C1 segment of cervical spinal cord (tissue), 14 donors: ENCODE measurements at places on chromosomes 6 and 20.

- DNase-seq = peak; percentile 2
These were observed 37.1 kb downstream of the EYA2 start for GRCh38 chr20:46931699-46932098.

DNA sequence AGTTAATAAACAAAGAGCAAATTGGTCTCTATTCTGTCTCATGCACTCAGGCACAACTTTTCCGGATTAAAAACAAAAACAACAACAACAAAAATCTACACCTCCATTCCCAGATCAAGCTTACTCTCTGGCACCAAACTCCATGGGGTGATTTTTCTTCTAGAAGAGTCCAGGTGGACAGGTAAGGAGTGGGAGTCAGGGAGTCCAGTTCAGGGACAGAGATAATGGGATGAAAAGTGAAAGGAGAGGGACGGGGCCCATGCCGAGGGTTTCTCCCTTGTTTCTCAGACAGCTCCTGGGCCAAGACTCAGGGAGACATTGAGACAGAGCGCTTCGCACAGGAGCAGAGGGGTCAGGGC is 437 bp upstream of the HLA-A start:
- DNase-seq = no peak

DNA sequence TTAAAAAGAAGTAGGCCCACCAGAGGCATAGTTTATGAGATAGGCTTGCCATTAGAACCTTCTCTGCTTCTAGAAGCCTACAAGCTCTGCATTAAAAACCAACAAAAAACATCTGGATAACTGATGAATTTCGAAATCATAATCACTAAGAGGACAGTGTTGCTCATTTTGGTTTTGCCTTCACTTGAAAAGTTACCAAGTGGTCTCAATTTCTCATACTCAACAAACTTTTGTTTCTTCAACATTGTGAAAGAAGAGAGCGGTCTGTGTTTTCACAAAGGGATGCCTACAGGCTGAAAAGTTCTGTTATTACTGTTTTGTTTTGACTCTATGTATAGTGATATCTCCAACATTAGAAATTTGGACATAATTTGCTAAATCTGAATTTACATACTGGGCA is 98.9 kb downstream of the PDSS2 start:
- DNase-seq = no peak

- DNase-seq = no peak
These were observed 57.0 kb downstream of the NOX3 start for GRCh38 chr6:155398701-155399061.

GRCh38 chr6:91020744-91021143 is 433.9 kb upstream of the MAP3K7 start:
- DNase-seq = no peak

DNA sequence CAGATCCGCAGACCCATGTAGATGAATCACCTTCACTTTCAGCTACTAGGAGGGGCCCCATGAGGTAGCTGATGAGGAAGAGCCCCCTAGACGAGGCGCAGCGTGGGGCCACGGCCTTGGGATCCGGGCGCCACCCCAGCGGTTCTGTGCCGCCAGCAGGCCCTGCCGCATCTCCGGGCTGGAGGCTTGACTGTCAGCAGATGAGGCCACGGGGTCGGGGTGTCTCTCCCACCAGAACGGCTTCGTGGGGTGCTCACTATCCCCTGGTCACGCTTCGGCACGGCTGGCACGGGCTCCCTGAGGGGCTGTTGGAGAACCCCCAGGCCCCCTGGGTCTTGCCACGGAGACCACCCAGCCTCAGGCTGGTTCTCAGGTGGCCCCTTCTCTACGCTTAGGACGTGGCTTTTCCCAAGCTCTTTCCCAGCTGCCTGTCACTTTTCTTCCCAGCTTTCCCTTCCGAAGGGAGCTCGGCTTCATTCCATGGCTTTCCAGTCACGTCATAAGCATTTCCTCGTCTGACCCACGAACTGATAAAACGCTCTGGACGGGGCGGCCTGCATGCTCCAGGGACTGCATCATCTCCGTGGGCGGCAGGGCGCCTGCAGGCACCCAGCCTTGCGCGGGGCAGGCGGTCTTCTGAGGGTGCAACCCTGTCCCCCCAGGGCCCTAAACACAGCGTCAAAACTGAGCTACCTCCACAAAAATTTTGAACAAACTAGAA is 85.9 kb downstream of the THBS2 start:
- DNase-seq = no peak

- no peak for DNase-seq
These were observed 28.7 kb downstream of the OLIG3 start for GRCh38 chr6:137465378-137466009.

GRCh38 chr20:3203315-3204123 is 963 bp downstream of the DDRGK1 start:
- no peak for DNase-seq

DNA sequence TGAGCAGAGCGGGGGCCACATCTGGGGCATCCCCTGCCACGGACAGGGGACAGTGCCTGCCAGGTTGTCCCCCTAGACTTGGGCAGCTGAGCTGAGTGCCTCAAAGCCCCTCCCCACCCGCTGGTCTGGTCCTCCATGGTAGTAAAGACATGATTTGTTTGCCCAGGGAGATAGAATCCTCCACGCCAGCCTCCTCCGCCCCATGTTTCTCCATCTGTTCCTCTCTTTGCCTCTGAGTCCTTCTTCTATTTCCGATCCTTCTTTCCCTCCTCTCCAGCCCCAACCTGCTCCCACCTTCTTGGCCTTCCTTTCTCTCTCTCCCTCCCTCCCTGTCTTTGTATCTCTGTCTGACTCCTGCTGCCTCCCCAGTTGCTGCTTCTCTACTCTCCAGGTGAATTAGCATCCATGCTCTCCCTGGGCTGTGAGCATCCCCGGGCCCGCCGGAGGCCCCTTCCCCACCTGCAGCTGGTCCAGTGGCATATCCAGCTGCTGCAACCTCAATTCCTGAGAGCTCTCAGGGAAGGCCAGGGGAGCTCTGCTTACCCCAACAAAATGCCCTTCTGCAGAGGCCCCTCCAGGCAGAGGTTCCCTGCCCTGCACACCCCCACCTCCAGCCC is 45.8 kb downstream of the CPNE5 start:
- no peak for DNase-seq

- DNase-seq = peak; percentile 3
These were observed 30.4 kb upstream of the MRAP2 start for GRCh38 chr6:84003131-84003530.

- no peak for DNase-seq
These were observed 8.3 kb upstream of the ZBTB2 start for GRCh38 chr6:151399679-151400078.

- DNase-seq = no peak
These were observed 17.8 kb upstream of the TCF21 start for GRCh38 chr6:133871131-133871530.

DNA sequence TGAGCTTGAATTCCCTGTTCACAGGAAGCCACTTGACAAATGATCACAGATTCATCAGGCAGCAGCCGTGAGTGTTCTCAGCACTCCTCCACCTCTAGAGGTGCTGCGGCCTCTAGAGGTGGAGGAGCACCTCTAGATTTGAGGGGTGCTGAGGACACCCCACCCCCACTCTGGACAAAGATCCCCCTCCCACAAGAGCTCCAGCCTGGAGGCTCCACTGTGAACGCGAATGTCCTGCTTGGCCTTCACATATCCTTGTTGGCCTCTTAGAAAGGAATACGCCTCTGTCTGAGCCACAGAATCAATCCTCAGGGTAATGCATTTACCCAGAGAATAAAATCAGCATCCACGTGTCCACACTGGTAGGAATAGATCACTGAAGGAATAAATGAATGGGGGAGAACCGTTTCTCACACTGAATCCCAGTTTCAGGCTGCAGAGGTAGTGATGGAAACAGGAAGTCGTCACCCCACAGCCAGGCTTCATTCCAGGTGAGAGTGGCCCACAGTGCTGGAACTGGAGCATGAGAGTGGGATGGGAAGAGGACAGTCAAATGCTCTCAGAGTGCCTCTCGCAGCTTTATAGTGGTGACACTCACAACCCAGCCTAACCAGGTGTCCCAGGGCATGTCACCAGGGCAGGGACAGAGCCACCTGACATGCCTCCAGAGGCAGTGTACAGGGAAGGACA is 16.6 kb downstream of the NPEPL1 start:
- no peak for DNase-seq

- no peak for DNase-seq
These were observed 32.9 kb upstream of the ZBTB24 start for GRCh38 chr6:109515781-109516409.

DNA sequence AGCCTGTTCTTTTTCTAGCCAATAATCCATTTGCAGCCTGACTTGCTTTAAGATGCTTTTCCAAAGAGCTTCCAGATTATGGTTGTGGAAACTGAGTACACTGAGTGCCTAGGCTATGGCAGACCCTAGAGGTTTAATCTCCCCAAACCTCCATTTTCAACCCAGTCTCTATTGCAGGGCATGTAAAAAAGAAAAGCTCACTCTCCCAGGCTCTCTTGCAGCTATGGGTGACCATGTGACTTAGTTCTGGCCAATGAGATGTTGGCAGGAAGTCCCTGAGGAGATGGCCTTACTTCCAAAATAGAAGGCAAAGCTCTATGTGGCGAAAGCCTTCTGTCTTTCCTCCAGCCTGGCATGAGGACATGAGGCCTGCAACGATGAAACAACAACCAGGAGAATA is 3.8 kb downstream of the PDRG1 start:
- no peak for DNase-seq

DNA sequence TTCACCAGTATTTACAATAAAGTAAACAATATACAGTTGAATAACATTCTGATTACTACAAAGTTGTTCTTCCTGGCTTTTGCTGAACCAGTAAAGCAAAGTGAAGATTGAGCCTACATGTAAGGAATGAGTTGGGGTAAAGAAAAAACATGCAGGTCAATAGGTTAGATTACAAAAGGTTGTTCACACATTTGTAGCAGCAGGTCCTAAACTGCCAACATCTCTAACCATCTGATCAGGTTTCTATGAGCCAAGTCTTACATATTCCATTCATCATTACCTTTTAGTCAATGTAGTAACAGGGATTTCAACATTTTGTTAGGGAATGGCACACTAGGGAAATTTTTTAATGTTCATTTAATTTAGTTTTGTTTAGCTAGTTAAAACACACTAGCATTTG is 9.3 kb upstream of the CALHM6 start:
- no peak for DNase-seq

DNA sequence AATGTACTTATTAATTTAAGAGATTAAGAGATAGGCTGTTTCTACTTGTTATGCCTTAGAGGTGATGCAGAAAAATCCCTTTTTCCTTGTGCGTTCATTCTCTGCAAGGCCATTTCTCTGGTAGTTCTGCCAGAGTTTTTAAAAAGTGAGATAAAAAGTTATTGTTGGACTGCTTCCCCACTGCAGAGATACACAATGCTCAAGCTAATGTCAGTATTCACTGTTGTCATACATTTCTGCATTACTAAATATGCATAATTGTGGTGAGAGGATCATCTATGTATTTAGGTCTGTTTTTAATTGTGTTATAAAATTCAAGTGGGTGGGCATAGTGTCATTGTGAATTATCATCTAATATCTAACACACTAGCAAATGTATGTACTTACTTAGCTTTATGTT is 600.4 kb downstream of the HTR1B start:
- DNase-seq = no peak

DNA sequence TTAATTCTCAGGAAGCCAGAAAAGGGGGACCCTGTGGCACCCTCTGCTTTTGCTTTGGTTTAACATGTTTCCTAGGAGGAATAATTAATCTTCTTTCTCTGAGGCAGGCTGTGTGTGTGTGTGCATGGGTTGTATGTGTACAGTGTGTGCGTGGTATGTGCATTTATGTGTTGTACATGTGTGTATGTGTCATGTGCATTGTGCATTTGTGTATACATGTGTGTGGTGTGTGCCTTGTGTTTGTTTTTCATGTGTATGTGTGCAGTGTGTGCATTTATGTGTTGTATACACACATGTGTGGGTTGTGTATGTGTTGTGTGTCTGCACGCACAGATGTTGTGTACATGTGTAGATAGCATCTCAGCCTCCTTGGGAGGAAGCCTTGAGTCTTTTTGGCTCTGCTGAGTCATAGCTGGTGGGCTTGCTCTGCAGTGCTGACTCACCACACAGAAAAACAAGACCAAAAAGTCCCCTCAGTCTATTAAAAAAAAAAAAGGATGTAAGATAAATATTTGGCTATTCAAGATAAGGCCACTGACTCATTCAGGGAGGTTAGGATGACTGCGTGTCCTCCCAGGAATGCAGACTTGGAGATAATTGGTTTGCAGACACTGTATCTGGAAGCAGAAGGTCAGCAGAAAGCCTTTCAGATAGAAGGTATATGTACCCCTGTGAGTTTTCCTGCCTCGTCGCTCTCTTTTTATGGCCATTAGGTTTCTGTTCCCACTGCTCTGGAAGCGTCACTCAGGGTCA is 58.6 kb downstream of the SYNJ2 start:
- no peak for DNase-seq

DNA sequence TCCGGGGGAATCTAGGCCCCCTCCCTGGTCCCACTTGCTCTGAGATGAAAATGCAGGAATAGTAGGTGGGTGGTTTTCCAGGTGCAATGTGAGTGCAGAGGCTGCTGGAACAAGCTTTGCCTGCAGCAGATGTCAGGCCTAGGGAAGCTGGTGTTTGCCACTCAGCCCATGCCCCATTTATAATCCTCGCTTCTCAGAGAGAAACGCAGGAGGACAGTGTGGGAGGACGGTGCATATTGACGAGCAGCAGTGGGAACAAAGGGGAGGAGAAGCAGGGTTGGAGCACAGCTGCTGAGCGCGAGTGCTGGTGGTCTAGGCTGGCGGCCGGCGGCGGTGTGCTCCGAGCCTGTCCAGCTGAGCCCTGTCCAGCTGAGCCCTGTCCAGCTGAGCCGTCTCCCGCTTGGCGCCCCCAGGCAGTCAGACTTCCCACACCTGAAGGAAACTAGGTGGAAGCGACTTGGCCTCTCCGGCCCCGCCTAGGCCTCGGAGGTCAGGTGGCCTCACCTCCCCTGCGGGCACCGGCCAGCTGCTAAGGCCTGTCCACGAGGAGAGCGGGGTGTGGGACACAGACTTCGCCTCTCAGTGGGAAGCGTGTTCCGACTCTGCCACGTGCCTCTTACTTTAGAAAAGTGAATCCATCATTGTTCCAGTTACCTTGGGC is 49.7 kb upstream of the FRMD1 start:
- no peak for DNase-seq

GRCh38 chr20:61426352-61426751 is 174.3 kb downstream of the CDH4 start:
- no peak for DNase-seq

GRCh38 chr6:133131621-133132465 is 109.3 kb upstream of the EYA4 start:
- DNase-seq = no peak

GRCh38 chr6:43219119-43219518 is 10.2 kb downstream of the DNPH1 start:
- no peak for DNase-seq

- no peak for DNase-seq
These were observed 1.0 kb downstream of the CALHM6 start for GRCh38 chr6:116461932-116462885.

DNA sequence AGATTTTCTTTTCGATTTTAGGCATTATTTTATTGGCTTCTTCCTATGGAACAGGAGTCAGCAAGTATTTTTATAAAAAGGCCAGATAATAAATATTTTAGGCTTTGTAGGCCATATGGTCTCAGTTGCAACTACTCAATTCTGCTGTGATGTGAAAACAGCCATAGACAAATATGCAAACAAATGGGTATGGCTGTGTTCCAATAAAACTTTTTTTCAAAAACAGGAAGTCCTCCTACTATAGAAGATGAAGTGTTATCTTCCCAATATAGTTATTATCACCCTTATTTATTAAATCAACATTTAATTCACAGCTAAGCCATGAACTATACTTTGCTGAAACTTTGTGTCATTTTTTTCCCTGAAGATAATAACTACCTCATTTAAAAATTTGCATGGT is 57.2 kb downstream of the CHD6 start:
- DNase-seq = no peak
